ENCODE measurements at places on chromosomes 12 and 14.

GRCh38 chr12:22800332-22800731 is 175.4 kb downstream of the ETNK1 start:
- DNase-seq: no peak

DNA sequence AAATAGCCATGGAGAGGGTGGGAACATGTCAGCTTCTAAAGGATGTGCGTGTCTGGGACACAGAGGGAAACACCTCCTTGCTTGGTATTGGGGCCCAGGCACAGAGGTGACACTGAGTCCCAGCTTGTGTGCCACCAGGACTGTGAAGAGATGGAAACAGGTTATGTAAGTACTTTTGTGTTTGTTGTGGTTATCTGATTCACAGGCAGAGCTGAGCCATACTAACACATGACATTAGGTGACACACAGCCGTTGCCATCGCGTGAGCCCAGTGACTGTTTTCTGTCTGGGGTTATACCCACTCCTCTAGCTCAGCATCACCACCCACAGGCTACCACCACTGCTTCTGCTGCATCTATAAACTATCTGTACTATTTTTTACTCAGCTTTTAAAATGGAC is 12.1 kb upstream of the FLVCR2 start:
- peak; percentile 77 for DNase-seq

DNA sequence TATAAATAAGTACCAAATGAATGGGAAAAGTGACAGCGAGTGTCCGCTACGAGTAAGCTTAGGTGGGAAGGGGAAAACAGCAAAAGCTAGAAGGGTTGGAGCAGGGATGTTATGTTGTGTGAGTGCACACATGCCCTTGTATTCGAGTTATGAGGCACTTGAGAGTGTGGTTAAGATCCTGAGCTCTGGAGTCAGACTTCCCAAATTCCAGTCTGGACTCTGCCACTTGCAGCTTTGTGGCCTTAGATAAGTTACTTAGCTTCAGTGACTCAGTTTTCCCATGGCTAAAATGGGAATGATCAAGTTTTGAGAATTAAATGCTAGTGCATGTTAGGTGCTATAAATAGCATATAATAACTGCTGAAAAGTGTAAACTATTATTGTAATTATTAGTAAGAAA is 44.9 kb downstream of the KTN1 start:
- DNase-seq: no peak

- DNase-seq: no peak
Measured at GRCh38 chr14:72503696-72504368, 390.1 kb downstream of the DPF3 start.

GRCh38 chr14:69606258-69607184 is 4.9 kb upstream of the SUSD6 start:
- no peak for DNase-seq

All from activated naive CD8-positive, alpha-beta T cell treated with anti-CD3 and anti-CD28 coated beads, Interleukin-2, amount 50 U/mL, for 24 hours (primary cell).